Endothelial cell of coronary artery (primary cell): ENCODE measurements at places on chromosomes 2 and 18. TPM values are rescaled to one million over a fixed set of nuclear protein-coding genes. Genes with fewer than 3 reads are reported as not detected.

ZEB2 gene
- total RNA-seq = 12.5 and 36.0 TPM in 2 replicates

KCNG2 gene
- total RNA-seq = not detected in 2 replicates

ABCG5 gene
- total RNA-seq = not detected in 2 replicates

POTEJ gene
- total RNA-seq = 0.09 TPM in 2 replicates

SKA1 gene
- total RNA-seq = 5.2 and 15.0 TPM in 2 replicates

MAPK4 gene
- total RNA-seq = under 0.01 TPM in 1 of 2 replicates, not detected in the other

CCBE1 gene
- 1.5 and 5.7 TPM in 2 replicates for total RNA-seq

IL36RN gene
- total RNA-seq = not detected in 2 replicates

HOXD13 gene
- total RNA-seq = not detected in 2 replicates

SCN2A gene
- total RNA-seq = under 0.01 TPM in 2 replicates

STON1 gene
- total RNA-seq = 3.6 and 11.3 TPM in 2 replicates

PRKCE gene
- 37.1 and 42.9 TPM in 2 replicates for total RNA-seq

RUFY4 gene
- total RNA-seq = not detected in 2 replicates

KLHL14 gene
- not detected in 2 replicates for total RNA-seq

ST8SIA3 gene
- not detected in 2 replicates for total RNA-seq

SAG gene
- not detected in 2 replicates for total RNA-seq

RPRD1A gene
- total RNA-seq = 48.9 and 51.6 TPM in 2 replicates

GPR75 gene
- 0.99 and 1.3 TPM in 2 replicates for total RNA-seq

GKN1 gene
- total RNA-seq = not detected in 2 replicates

AGXT gene
- total RNA-seq = not detected in 2 replicates

CABYR gene
- 1.5 and 1.6 TPM in 2 replicates for total RNA-seq

FAM161A gene
- 1.4 and 2.1 TPM in 2 replicates for total RNA-seq

TEKT4 gene
- total RNA-seq = not detected in 2 replicates

GAL3ST2 gene
- total RNA-seq = 0.09 TPM in 1 of 2 replicates, not detected in the other

D2HGDH gene
- 7.8 and 14.7 TPM in 2 replicates for total RNA-seq

ORMDL1 gene
- 28.3 and 35.2 TPM in 2 replicates for total RNA-seq

SOWAHC gene
- total RNA-seq = 2.6 and 5.2 TPM in 2 replicates

SP140L gene
- 8.5 and 13.3 TPM in 2 replicates for total RNA-seq

LHCGR gene
- total RNA-seq = not detected in 2 replicates

ANTXR1 gene
- total RNA-seq = 4.0 and 18.4 TPM in 2 replicates

VIL1 gene
- not detected in 2 replicates for total RNA-seq

MYL12B gene
- 686 and 716 TPM in 2 replicates for total RNA-seq

NDC80 gene
- total RNA-seq = 9.8 and 30.7 TPM in 2 replicates

FLACC1 gene
- 0.36 and 1.0 TPM in 2 replicates for total RNA-seq

GREB1 gene
- total RNA-seq = 0.09 TPM in 2 replicates

TGFA gene
- 0.09 and 0.38 TPM in 2 replicates for total RNA-seq

UBR3 gene
- 25.6 and 34.9 TPM in 2 replicates for total RNA-seq

AKAIN1 gene
- not detected in 2 replicates for total RNA-seq

CNTNAP5 gene
- total RNA-seq = 0.09 TPM in 1 of 2 replicates, not detected in the other

VWA3B gene
- total RNA-seq = 0.19 TPM in 1 of 2 replicates, not detected in the other

C2orf92 gene
- total RNA-seq = 0.72 and 1.2 TPM in 2 replicates

LYPD6B gene
- total RNA-seq = not detected in 2 replicates

CHPF gene
- total RNA-seq = 0.72 and 29.2 TPM in 2 replicates
